Left renal pelvis (tissue), 4 donors: ENCODE measurements at places on chromosomes 12 and 14.
A peak's percentile ranks its signal among the peaks of the same experiment; 100 is the strongest.

DNA sequence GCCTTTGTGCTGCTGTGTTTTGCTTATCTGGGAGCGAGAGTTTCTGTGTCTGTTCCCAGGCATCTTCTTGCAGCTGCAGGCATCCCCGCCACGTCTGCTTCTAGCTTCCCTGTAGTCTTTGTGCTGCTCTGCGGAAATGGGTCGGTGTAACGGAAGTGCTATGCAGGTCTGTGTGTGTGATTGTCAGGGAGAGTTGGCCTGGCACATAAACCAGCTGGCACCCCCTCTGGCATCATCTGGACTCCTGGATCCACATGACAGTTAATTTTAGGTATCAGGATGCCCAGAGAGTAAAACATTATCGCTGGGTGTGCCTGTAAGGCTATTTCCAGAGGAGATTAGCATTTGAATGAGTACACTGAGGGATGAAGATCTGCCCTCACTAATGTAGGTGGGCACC lies 9.4 kb upstream of the OASL start:
- no peak for DNase-seq

GRCh38 chr12:130640901-130641300 lies 75.2 kb downstream of the RIMBP2 start:
- DNase-seq = no peak

DNA sequence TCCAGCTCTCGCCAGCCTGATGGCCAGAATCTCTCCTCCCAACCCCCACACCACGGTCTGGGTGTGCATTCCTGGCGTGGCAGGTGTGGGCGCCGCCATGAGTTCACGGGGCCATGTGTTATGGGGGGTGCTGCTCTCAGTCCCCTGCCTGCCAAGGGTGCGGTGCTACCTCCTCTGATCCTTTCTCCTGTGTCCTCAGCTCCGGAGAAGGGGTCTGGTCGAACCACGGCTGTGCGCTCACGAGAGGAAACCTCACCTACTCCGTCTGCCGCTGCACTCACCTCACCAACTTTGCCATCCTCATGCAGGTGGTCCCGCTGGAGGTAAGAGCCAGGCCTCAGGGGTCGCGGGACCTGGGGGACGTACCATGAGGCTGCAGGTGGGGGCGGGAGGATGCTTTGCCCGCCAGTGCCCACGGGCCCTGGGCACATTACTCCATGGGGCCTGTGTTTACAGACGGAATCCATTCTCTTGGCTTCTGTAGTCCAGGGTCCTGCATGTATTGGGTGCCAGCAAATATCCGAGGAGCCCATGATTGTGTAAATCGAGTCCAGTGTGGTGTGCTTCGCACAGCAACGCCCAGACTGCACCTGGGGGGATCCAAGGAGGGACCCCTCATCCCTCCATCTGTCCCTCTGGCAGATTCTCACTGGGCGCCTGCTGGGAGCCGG lies 130.8 kb downstream of the ADGRD1 start:
- no peak for DNase-seq

GRCh38 chr14:62896932-62897456 lies 148.3 kb downstream of the KCNH5 start:
- DNase-seq = no peak

- DNase-seq = peak; percentile 57
Observed at GRCh38 chr14:23640524-23641141, 4.5 kb downstream of the DHRS2 start.
